NCI-H1092 (cell line): ENCODE measurements at places on chromosomes 11 and 22.
A peak's percentile ranks its signal among the peaks of the same experiment; 100 is the strongest.

GRCh38 chr11:129252621-129253020, 60.5 kb upstream of the ARHGAP32 start:
- no peak for DNase-seq

DNA sequence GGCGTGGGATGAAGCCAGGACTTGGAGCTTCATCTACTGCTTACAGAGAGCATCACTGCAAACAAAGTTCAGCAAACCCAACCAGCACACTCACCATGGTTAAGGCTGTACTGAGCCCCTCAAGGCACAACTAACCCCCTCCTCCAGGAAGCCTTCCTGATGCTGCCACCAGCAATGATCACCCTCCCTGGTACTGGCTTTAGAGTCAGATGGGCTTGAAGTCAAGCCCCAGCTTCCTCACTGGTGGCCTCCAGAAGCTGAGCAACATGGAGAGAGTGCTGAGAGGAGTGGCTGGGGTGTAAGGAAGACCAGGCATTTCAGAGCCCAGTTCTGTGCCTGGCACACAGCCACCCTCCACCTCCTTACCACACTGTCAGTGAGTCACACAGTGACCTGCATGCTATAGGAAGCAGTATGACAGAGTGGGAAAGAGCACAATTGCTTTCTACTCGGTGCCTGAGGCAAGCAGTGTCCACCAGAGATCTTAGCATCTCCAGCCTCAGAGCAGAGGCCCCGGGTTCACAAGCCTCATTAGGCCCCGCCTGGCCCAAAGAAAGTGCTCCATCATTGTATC, 24.7 kb upstream of the BAIAP2L2 start:
- DNase-seq, result no peak

- peak; percentile 38 for DNase-seq
Observed at GRCh38 chr11:63682066-63683021, 1.0 kb downstream of the RTN3 start.

DNA sequence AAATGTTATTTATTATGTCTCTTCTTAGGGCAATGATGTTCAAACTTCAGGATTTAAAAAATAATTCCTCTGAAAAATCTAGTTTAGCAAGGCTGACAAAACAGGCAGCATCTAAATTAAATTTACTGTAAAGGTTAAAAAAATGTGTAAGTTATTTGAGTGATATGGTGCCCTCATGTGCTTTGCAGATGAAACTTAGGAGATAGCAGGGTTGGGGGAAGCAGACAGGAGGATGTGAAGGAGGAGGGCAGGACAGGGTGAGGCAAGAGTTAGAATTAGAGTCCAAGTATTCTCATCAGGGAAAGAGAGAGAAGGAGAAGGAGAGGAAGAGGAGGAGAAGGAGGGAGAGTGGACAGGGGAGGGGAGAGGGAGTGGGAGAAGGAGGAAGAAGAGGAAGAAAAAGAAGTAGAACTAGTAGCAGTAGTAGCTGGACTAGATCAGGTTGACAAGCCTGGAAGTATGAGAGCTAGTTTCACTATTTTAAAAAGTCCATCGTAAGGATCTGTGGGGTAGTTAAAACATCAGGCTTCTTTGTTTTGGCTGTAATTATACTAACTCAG, 141.2 kb upstream of the SESN3 start:
- no peak for DNase-seq

- no peak for DNase-seq
Observed at GRCh38 chr11:37849706-37850105, 1251.7 kb upstream of the RAG2 start.

DNA sequence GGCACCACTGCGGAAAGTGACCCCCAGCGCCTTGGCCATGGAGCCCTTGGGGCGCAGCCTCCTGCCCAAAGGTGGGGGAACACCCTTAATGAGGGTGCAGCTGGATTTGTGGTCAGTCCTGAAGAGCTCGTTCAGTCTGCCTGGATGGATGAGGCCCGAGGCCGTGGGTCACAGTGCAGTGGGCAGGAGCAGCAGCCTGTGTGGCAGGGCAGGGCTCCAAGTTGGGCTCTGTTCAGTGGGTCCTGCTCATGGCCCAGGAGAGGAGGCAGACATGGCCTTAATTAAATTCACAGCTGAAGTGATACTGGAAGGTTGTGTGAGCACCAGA, 33.3 kb downstream of the FAM83F start:
- DNase-seq, result no peak

- no peak for DNase-seq
Observed at GRCh38 chr22:25359601-25360261, 140.3 kb downstream of the CRYBB2 start.

- DNase-seq, result no peak
Observed at GRCh38 chr22:50542416-50542927, 3.2 kb upstream of the KLHDC7B start.

- DNase-seq, result no peak
Observed at GRCh38 chr11:125404157-125404810, 91.8 kb downstream of the FEZ1 start.

DNA sequence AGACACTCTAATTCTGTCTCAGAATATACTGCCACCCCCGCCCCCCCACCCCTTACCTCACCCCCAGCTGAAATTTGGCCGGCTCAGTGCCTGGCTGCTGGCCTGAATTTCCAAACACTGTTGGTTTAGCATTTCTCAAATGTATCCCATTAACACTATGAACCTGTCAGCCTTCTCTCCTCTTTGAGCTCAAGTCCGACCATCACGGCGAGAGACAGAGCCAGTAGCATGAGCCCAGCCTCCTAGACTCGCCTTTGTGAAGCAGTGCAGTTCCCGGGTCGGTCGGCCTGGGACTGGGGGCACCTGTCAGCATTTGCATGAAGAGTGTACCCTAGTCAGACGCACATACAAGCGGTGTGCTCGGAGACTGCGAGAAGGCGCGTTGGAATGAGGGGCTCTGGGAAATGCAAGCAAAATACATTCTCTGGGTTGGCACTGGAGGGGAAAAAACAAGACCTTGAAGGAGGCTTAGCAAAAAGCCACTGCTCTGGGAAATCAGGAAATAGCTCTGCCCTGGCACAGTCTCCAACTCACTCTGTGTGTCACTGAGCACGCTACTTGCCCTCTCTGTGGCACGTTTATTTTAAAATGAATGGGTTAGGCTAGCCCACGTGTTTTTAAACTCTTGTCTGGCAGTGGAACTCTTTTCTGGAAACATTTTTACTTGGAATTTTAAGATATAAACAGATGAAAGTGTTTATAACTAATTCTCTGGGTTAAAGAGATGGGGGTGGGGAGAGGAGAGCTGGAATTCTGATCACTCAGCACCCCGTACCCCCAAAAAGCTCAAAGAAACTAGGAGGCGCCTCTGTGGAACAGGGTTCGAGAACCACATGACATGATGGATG, 108.3 kb downstream of the TIMP3 start:
- DNase-seq, result no peak
